ENCODE measurements at places on chromosomes 7 and 10. TPM values are rescaled to one million over a fixed set of nuclear protein-coding genes. Genes with fewer than 3 reads are reported as not detected.

DNA sequence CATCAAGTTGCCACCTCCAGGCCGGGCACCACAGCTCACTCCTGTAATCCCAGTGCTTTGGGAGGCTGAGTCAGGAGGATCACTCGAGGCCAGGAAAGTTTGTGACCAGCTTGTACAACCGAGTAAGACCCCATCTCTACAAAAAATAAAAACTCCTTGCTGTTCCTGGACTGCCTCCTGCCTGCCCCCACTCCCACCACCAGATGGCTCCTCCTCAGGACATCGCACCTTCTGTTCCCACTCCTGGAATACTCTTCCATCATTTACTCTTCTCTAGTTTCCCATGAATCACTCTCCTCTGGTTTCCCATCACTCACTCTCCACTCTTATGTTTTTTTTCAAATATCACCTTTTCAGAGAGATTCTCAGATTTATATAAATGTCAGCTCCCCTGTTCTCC lies 540.7 kb downstream of the CALN1 start:
- no peak for DNase-seq
- H3K27ac ChIP-seq: no peak overlapping the region
- no peaks in the 10 kb centered on the region for H3K4me1 ChIP-seq

PROSER2 gene
- total RNA-seq: 0.17 TPM

HOXA9 gene
- not detected for total RNA-seq

- no peak overlapping the region for H3K4me3 ChIP-seq
- no peaks in the 10 kb centered on the region for H3K4me1 ChIP-seq
- no peak overlapping the region for H3K27ac ChIP-seq
- H3K36me3 ChIP-seq: no peaks in the 10 kb centered on the region
Measured at GRCh38 chr7:36473454-36474282, 84.0 kb downstream of the ANLN start.

GRCh38 chr10:50293513-50294313 lies 42.4 kb upstream of the ASAH2 start:
- H3K4me3 ChIP-seq: no peak overlapping the region
- no peak overlapping the region for H3K27ac ChIP-seq
- no peak for DNase-seq
- no peaks in the 10 kb centered on the region for H3K36me3 ChIP-seq
- H3K4me1 ChIP-seq: no peaks in the 10 kb centered on the region
